ENCODE measurements at places on chromosomes 7 and 10.

DNA sequence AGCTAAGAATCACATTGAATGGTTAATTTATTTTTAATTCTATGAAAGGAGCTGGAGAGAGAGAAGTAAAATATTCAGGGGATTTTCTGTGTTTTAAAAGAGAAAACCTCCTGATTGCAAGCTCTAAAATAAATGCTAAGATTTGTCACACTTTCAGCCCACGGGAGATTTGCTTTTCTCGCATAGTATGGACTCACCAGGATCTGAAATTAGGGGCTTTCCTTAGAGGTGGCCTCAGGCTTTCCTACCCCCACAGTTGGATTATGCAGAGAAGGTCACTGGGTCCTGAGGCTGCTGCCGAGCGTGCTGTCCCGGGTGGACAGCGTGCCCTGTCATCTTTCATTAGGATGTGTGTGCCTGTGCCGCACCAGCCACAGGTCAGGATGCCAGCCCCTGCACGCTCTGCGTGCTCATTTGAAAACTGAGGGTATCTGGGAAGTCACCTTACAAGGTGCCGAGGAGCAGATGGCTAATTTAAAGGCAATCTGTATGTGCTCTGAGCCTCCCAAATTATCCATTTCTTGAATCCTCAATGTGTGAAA lies 258.8 kb downstream of the CELF2 start:
- DNase-seq: no peak

GRCh38 chr10:92678206-92678605 lies 11.5 kb upstream of the HHEX start:
- no peak for DNase-seq

GRCh38 chr7:45921699-45922519 lies 837 bp upstream of the IGFBP3 start:
- DNase-seq: no peak

- DNase-seq: peak; percentile 96
Measured at GRCh38 chr10:21497177-21497807, 28.2 kb downstream of the SKIDA1 start.

DNA sequence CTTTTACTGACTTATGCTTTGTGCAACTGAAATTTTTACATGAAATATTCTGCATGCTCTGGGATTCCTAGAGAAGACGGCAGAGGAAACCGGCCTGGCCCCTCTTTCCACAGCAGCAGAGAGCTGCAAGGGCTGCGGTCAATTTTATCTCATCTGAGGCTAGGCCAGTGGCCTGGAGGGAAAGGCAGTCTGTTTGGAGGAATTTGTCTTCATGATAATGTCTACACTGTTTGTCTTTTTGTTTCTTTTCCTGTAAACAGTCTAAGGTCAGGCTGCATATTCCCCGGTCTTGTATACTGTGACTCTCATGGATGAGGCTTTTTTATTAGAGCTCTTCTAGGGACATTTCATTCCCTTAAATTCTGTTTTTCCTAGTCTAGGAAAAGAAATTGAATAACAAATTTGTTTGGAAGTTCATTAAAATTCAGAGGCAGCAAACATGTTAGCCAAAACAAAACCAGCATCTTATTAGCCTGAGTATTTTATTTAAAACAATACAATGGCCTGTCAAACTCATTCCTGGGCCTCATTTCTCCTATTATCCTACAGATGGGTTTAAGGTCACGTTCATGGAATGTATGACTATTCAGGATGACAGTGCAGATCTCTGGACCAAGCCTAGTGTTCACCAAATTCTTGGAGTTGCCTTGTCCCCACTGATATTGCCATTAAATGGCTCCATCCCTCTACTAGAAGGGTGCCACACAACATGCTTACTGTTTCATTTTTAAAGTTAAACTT lies 26.4 kb downstream of the LAMB4 start:
- DNase-seq: no peak

- no peak for DNase-seq
Measured at GRCh38 chr7:42740408-42740807, 171.5 kb downstream of the C7orf25 start.

DNA sequence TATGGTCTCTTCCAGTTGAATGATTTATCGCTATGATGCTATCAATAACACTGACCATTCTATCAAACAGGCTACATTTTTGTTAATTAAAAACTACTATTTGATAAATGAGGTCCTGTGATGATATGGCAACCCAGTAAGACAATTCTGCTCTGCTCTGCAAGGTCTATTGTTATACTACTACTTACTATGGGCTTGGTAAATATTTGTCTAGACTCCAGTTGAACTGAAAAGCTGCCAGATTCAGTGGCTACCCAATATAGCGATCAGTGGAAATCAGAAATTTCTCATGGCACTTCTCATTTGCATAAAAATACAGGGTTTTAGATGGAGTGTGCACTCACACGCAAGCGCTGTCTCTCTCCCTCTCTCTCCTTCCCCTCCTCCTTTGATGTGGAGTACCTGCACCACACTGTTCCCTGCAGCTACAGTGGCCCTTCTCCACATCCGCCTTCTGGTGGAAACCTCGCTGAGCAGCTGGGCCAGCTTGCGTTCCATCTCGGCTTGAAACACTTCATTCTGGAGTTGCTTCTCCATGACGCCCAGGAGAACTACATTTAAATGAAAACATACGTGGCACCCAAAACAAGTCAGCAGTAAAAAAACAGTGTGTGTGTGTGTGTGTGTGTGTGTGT lies 77.9 kb downstream of the KIAA1549 start:
- no peak for DNase-seq

GRCh38 chr10:21521751-21522533 lies 3.5 kb downstream of the SKIDA1 start:
- DNase-seq: no peak

DNA sequence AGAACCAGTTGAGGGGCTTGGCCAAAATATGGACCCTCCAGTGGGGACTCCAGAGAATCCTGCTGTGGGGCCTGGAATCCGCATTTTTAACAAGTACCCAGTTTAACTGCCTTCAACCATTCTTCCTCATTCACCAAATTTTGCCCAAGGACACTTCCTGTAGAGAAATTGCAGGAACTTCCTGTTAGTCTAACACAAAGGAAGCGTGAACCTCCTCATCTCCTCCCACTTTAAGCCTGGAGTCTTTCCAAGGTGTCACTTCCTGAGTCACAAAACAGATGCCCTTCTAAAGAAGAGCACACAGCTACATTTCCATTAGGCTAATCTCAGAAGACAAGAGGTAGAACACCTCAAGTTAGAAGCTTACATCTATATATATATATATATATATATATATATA lies 188.4 kb downstream of the PPP1R17 start:
- no peak for DNase-seq

DNA sequence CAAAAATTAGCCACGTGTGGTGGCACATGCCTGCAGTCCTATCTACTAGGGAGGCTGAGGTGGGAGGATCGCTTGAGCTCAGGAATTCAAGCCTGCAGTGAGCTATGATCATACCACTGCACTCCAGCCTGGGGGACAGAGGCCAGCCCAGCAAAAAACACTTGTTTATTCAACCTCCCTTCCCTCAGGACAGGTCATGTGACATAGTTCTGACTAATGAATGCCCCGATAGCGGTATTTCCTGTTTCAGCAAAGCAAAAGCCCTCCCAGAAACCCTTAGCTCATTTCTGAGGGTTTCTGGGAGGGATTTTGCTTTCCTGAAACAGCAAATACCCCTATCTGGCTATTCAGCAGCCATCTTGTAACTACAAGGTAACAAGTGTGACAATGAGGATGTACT lies 157.1 kb downstream of the GATA3 start:
- no peak for DNase-seq

DNA sequence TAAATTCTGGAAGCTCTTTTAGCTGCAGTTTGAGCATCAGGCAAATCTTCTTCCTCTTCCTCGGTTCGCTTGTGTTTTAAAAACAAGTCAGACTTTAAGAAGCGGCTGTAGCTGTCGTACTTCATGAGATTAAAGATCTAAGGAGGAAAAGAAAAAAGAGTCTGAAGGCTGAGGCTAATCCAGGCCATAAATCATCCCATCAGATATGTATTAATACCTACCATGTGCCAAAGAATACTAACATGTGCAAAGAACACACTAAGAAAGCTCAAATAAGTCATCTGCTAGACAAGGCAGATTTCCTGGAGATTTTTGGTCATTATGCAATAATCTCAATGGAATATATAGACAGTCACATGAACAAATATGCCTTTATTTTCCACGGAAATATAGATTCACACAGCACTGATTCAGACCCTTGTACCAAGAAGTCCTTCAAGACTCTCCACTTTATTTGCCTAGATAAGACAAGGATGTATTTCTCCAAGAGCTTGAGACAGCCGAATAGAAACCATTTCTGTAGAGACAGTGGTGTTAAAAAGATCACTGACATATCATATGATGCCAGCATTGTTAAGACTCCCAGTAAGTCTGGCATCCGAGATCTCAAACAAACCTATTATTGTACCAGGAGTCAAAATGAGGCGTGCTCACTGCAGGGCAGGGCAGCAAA lies 42.3 kb downstream of the RGS10 start:
- no peak for DNase-seq

DNA sequence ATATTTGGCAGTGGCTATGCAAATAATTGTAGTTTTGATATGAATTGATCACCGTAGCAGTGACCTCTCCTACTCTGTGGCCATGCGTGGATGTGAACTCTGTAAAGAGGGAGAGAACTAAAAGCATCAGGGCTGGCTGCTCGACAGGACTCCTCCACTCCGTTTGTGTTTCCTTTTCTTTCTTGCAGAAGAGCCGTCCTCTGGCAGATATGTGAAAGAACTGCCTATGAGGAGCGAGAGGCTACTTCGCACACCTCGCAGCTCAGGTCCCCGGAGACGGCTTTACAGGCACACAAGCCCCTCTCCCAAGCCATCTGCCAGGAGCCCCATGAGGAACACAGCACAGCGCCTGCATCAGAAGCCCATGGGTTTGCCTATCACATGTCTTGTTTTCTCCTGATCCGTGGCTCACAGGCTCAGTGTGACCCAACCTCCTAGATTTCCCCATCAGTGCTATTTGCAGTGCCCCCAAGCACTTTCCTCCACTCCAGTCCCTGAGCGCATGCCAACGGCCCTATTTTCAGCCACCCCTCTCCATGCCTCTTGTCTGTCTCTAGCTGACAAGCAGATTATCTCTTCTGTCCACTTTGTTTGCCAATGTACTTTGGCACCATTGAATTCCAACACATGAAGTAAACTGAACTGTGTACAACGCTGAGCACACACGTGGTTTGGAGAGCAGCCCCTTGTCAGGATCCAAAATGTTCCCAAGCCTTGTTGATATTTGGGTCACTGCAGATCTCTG lies 164.3 kb upstream of the AKR1E2 start:
- no peak for DNase-seq

DNA sequence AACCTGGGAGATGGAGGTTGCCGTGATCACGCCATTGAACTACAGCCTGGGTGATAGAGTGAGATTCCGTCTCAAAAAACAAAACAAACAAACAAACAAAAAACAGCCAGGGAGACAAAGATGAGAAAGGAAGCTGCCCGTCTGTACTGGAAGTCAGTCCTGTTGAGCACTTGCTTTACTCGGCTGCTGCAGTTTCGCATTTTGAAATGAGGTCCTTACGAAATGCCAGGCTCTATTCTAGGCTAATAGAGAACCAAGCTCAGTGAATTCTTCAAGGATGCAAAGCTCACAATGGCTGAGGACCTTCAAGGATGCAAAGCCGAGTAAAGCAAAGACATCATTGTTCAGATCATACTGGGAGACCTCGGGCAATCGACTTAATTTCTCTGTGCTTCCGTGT lies 333.3 kb downstream of the CALN1 start:
- no peak for DNase-seq

DNA sequence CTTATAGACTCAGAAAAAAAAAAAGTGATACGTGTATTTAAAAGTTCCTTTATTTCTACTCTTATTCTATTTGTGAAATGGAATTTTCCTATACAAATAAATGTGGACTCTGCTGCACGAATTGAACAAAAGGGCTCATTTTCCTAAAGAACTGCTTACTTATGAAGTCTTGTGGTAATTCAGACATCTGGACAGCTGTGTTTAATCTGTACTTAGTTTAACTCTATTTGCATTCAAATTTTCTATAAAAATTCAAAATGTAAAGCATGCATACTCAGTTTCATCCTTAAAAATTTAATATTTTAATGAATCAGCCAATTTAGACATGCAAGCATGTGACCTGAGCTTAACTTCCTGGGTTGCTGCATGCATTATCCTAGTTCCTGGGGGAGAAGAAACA lies 118.0 kb upstream of the PCLO start:
- DNase-seq: no peak

GRCh38 chr7:137578541-137578940 lies 235.0 kb upstream of the PTN start:
- DNase-seq: no peak

GRCh38 chr7:4079366-4079765 lies 602.7 kb upstream of the FOXK1 start:
- no peak for DNase-seq

GRCh38 chr7:133365917-133366316 lies 113.0 kb downstream of the EXOC4 start:
- no peak for DNase-seq

DNA sequence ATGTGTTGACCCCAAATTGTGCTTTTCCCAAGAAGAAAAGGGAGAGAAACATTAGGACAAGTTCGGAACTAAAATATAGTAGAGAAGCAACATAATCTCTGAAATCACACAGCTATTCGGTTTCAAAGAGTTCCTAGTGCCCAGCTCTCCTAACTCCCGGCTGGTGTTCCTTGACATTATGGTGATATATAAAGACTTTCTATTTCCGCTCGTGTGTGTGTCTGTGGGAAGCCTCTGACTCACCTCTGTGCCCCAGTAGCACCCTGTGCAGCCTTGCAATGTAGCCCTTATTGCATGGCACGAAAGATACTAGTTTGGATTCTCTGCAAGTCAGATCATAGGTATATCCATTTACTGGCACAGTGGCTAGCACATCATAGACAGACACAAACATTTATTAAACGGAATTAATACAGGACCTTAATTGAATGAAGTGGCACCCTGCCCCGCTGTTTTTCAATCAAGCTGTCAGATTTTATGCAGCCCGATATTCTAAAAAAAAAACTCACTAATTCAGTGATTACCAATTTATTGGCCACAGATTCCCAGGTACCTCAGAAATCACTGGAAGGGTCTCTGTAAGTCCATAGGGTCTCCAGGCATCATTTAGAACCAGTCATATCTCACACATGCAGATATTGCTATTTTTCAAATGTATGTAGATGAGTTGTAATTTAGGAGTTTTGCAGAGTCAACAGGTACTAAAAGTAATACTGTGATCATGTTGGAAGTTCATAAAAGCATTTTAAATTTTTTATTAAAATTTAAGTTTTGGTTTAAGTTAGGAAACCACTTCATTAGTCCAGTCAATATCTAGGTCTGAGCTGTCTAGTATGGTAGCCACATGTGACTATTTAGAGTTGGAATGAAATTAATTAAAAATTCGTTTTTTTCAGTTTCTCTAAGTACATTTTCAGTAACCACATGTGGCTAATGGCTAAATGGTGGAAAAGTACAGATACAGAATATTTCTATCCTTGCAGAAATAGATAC lies 43.3 kb downstream of the SFTPD start:
- no peak for DNase-seq

GRCh38 chr7:140541513-140542227 lies 62.4 kb upstream of the MKRN1 start:
- DNase-seq: peak; percentile 62

GRCh38 chr10:69692891-69693290 lies 62.8 kb downstream of the FAM241B start:
- no peak for DNase-seq
